IPS DF 6.9 (cell line): ENCODE measurements at places on chromosomes 4 and X.

DNA sequence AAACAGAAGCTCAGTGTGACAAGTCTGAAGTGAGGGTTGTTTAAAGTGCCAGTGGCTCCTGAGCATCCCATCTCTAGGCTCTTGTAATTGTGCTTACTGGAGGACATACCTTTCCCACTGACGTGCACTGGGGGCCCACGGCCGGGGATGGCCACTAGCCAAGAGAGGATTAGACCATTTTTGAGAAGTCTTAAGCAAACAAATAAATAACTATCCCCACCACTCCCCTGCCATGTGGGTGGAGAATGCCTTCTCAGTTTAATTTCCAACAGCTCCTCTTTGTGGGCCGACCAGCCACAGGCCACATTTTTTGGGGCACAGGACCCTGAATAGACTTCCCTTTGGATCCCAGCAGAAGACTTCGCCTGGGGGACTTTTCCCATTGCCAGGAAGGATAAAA lies 125.0 kb upstream of the MSX1 start:
- DNase-seq = no peak

GRCh38 chr4:6303943-6304342 lies 34.3 kb downstream of the WFS1 start:
- DNase-seq = no peak

- no peak for DNase-seq
These were observed 45.2 kb upstream of the WDR1 start for GRCh38 chr4:10161840-10162239.

GRCh38 chrX:65194547-65194946 lies 218.3 kb upstream of the ZC4H2 start:
- no peak for DNase-seq

DNA sequence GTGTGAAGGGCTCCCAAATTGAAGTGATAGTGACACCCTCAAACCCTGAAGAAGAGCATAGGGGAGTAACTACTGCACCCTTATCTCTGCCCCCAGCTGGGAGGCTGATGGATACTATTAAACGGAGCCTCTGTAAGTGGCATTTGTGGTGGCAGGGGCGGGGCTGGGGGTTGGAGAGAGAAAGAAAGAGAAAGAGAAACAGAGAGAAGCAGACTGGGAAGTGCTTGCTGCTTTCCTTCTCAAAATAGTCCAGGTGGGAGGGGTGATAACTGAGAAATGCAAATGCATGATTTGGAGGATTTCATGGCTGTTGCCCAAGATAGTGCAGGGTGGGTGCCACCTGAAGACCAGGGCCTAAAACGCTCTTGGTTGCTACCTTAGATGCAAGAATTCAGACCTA lies 253.5 kb upstream of the GATB start:
- DNase-seq = no peak

DNA sequence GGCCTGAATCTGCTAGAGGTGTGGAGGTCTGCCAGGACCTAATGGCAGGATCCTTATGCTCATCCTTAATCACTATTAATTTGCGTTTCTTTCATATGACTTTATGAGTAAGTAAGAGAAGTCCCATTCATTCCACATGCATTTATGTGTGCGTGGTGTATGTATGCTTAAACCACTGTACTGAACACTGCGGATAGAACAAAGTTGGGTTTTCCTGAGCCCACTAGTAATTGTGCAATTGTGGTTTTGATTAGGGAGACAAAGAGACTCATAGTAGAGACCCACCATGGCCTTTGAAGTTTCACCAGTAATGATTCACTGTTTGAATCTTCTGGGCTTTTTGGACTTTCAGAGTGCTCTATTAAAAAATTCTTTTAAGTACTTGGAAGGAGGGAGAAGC lies 498.5 kb upstream of the DIPK2B start:
- DNase-seq = no peak

GRCh38 chr4:134533068-134533467 lies 331.5 kb upstream of the PABPC4L start:
- no peak for DNase-seq

- DNase-seq = no peak
These were observed 8.0 kb downstream of the SLC9B1 start for GRCh38 chr4:103011378-103012025.

DNA sequence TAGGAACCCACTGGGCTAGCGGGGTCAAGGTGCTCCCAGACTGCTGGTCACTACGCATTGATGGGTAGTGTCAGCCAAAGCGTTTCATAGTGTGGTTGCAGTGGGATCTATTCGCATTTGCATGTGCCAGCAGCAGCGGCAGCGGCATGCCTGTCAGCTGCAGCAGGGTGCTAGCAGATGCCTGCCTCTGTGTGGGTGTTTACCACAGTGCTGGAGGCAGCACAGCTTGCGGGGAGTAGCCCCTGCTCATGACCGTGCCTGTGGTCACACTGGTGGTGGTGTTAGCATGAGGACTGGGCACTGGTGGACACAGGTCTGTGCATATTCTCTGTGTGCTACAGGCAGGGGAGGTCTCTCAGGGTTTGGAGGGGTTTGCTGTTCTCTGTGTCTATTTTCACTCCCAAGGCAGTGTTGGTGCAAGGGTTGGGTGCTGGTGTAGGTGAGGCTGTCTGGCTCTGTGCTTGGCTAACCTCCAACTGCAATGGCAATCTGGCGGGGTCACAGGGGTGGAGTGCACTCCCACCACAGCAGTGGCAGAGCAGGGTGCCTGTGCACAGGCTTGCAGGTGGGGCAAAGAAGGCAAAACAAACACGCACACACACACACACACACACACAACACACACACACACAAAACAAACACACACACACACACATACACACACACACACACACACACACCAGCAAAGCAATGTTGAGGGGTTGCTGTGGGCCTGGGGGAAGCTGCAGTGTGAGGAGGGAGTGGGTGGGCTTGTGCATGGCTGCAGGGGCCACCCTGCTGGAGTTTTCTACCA lies 184.4 kb downstream of the GLUD2 start:
- DNase-seq = no peak

GRCh38 chr4:79358438-79358837 lies 32.6 kb upstream of the NAA11 start:
- no peak for DNase-seq

GRCh38 chr4:156665780-156666366 lies 305.7 kb downstream of the PDGFC start:
- DNase-seq = no peak

GRCh38 chrX:70359458-70359857 lies 63.7 kb upstream of the GDPD2 start:
- DNase-seq = no peak

GRCh38 chr4:139603576-139604410 lies 47.8 kb upstream of the SETD7 start:
- no peak for DNase-seq

DNA sequence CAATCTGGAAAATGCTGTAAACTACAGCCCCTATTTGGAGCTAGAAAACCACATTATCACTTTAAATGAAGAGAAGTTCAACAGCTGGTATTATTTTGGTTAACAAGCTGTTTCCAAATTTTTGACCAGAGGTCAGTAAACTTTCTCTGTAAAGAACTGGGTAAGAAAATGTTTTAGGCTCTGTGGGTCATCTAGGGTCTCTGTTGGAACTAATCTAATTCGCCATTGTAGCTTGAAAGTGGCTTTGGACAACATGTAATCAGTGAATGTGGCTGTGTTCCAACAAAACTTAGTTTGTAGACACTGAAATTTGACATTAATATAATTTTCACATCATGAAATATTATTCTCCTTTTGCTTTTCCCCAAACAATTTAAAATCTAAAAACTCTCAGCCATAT lies 25.8 kb upstream of the RNF150 start:
- no peak for DNase-seq

GRCh38 chrX:143336261-143336660 lies 181.0 kb downstream of the SPANXN3 start:
- DNase-seq = no peak

DNA sequence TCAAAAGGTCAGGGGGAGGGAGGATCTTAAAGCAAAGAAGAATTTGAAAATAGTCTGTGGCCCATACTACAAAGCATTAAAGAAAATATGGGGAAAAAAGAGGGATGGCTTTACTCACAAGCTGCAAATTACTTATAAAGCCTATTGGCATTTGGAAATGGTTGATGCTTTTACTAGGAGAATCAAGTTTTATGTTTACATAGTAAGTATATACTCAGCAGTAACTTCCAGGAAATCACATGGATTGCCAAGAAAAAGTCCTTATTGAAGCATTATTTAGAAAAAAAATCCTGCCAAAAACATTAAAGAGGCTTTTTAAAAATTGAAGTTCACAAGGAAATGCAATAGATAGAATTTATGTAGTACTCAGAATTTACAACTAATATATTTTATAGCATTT lies 8.4 kb upstream of the SH3RF1 start:
- no peak for DNase-seq

GRCh38 chrX:153214934-153215333 lies 35.9 kb downstream of the MAGEA1 start:
- DNase-seq = no peak

DNA sequence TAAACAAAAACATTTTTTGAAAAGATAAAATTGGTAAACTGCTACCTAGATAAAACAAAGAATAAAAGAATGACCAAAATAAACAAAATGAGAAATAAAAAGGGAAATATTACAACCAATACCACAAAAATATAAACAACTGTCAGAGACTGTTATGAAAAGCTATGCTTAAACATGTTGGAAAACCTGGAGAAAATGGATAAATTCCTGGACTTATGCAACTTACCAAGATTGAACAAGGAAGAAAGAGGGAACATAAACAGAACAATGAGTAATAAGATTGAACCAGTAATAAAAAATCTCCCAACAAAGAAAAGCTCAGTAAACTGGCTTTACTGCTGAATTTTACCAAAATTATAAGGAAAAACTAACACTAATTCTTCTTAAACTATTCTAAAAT lies 518.7 kb downstream of the GRXCR1 start:
- DNase-seq = no peak

DNA sequence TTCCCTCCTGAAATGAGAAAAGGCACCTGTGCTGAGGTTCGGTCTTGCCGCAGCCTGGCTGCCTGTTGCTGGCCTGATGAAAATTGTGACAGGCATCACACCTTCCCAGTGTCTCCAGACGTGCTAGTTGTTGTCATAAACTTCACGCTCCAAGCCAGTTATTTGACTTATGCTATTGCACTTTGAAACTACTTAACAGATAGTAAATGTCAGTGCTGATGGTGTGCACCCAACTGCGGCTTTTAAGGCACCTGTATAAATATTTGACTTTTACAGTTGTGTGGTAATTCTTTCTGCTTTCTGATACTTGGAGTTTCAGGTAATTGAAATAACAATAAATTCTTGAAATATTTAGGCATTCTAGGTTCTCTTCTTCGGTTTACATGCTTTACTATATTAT lies 1.8 kb downstream of the WWC2 start:
- DNase-seq = no peak

GRCh38 chr4:100581337-100581736 lies 63.5 kb upstream of the EMCN start:
- no peak for DNase-seq

DNA sequence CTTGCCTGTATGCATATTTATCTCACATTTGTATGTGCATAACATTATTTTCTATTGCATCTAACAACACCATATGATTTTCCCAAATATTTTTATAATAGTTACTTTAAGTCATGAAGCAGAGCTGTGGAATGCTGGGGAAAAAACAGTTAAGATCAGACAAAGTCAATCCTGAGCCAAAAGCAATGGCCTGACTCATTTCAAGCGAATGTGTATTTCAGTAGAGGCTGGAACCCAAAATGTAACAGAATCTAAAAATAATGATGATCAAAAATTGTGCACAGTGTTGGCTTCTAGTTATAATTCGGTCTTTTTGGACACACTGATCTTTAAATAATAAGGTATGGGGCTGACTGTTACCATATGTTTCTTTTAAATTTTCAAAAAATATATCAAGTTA lies 516.2 kb upstream of the ADGRL3 start:
- no peak for DNase-seq

DNA sequence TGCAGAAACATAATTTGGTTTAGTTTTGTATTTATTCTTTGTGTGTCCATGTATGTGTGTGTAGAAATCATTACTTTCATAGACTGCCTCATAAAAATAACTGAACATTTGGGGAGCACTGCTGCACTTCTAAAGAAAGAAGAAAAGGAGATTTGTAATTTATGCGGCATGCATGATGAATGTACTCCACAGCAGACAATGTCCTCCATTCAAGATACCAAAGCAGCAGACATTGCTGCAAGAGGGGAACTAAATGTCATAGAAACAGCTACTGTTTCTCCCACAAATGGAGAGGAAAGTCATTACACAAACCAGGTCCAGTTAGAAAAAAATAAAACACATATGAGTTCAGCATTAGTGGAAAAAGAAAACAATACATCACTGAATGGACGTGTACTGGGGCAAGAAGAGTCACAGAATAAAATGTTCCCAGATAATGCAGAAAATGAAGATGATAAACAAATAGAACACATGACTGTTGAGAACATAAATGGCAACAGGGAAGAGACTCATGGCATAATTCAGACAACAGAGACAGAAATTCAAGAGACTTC lies 2.6 kb downstream of the DTHD1 start:
- DNase-seq = no peak

DNA sequence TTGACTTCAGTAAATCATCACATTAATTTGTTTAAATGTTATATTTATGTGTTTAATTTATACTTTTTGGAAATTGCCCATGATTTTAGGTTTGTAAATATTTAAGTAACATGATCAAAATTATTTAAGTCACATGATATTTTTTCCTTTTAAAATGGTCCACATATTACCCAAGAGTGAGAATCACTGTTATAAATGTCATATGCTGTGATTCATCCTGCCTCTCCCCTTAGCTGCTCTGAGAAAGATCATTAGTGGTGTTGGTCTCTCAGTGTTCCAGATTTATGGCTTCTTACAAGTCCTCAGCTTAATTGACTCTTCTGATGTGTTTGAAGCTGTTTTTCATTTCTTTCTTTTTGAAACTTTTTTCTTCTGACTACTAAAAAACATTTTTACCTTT lies 70.1 kb downstream of the SPANXN4 start:
- DNase-seq = no peak

DNA sequence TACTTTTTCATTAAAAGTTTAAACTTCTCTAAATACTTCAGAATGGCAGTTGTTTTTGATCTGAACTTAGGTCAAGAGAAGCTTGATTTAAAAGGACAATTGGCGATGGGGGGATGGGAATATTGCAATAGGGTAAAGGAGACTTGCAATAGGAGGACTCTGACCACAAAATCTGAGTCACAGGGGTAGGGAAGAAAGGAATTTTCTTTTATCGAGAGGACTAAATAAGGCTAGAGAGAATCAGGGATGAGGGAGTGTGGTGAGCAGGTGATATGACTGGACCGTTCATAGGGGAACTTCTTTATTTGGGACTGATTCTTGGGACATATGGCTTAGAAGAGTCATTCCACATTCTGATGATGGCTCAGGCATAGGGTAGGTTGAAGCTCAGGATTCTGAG lies 1260.2 kb downstream of the ADGRL3 start:
- no peak for DNase-seq

- DNase-seq = no peak
These were observed 701.1 kb upstream of the ATOH1 start for GRCh38 chr4:93127489-93127888.

GRCh38 chr4:185263419-185263818 lies 54.0 kb downstream of the SNX25 start:
- no peak for DNase-seq

DNA sequence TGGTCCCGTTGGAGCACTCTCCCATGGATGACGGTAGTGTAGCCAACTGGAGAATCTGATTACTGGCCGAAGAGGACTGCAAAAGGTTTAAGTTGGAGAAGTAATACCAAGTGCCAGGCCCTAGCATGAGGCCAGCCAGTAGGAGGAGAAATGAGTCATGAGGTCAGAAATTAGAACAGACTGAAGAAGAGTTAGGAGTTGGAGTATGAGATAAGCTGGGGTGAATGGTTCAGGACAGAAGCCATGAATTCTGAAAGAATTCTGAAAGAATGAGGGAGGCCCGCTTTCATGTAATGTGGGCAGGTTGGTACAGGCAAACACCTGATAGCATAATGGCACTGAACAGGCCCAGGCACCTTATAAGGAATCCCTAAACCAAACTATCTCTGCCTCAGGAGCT lies 18.4 kb upstream of the STK26 start:
- DNase-seq = no peak
